ENCODE measurements at places on chromosomes 2 and 18.

DNA sequence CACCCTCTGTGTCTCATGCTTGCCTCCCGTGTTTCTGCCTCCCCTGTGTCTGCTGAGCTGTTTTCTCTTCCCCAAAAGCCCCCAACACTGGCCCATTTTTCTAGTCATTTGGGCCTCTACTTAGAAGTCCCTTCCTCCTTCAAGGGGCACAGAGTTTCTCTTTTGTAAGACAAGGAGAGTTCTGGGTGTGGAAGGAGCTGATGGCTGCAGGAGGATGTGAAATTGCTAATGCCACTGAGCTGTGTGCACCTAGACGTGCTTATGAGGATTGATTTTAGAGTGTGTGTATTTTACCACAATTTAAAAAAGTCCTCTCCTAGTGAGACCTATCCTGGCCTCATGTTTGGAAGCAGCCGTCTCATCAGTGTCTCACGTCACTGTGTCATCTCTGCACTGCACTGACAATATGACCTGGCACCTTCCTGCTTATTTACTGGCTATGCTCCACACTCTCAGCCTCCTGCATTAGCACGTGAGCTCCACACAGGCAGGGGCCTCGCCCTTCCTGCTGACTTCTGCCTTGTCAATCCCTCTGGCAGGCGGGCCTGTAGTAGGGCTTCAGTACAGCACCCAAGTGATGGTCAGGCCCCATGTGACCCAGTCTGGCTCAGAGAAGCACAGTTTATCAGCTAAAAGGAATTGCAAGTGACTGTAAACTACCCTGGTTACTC, 8.0 kb upstream of the MBP start:
- no peak for DNase-seq

GRCh38 chr18:80200932-80201672, 46.2 kb downstream of the PARD6G start:
- no peak for DNase-seq

DNA sequence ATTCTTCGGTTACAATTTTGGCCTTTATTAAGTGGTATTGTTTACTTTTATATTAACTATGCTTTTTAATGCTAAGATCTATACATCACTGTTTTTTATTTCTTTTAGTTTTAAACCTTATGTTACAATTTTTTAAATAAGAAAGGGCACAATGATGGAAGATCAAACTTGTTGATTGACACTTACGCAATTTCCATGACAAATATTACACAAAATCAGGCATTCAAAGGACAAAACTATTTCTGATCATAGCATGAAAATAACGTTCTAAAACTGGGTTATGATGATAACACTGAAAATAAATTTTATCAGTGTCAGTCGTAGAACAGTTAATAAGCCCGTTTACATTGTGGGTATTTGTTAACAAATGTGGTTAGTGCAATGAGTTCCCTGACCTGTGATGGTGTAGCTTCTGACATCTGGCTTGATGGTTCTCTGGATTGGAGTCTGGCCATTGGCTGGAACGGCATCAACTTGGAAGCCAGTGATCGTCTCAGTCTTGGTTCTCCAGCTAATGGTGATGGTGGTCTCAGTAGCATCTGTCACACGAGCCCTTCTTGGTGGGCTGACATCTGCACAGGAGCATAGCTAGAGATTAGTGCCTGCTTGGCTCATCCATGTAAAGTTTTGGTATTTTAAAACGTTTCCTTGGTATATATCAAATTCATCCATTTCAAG, 59.6 kb downstream of the FN1 start:
- no peak for DNase-seq

DNA sequence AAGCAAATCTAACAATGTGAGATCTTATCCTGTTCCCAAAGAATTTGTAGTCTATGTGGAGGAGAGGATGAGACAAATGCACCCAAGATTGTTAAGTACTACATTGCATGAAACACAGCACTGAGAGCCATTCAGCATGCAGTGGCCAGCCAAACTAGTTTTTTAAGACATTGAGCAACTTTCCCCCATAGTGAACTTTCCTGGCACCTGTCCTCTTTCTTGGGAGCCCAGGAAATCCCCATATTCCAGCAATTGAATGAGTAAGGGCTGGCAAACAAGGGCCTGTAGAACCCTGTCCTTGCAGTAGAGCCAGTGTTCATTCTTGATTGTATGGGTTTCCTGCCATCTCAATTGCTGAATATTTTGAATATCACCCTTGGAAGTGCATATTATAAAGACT, 58.8 kb upstream of the FIGN start:
- no peak for DNase-seq

- no peak for DNase-seq
Measured at GRCh38 chr2:75055820-75056675, 97.6 kb downstream of the POLE4 start.

- DNase-seq = no peak
Measured at GRCh38 chr18:40832362-40832761, 1122.7 kb upstream of the PIK3C3 start.

- no peak for DNase-seq
Measured at GRCh38 chr2:43569921-43570320, 25.9 kb downstream of the THADA start.

DNA sequence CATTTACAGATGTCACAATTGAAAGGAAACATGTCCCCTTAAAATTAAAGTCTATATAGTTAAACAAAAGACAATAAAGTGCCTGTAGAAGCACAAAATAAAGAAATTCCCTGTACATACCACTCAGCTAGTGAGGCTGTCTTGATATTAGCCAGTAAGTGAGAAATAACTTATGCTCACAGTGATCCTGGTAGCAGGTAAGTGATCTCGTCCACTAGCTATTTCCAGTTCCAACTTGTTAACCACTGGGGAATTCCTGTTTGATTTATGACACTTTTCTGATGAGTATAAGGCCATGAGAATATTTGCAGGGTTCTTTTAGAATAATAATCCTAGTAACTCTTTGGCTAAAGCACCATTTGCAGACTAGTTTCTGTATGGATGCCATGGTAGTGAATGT, 127.9 kb upstream of the PGAP1 start:
- no peak for DNase-seq

- no peak for DNase-seq
Measured at GRCh38 chr18:68397241-68398035, 317.5 kb downstream of the TMX3 start.

- peak; percentile 42 for DNase-seq
Measured at GRCh38 chr2:7666596-7667259, 749.5 kb downstream of the RNF144A start.

- no peak for DNase-seq
Measured at GRCh38 chr2:73112026-73112912, 479 bp downstream of the RAB11FIP5 start.

GRCh38 chr2:120988700-120989511, 253.2 kb downstream of the GLI2 start:
- no peak for DNase-seq

DNA sequence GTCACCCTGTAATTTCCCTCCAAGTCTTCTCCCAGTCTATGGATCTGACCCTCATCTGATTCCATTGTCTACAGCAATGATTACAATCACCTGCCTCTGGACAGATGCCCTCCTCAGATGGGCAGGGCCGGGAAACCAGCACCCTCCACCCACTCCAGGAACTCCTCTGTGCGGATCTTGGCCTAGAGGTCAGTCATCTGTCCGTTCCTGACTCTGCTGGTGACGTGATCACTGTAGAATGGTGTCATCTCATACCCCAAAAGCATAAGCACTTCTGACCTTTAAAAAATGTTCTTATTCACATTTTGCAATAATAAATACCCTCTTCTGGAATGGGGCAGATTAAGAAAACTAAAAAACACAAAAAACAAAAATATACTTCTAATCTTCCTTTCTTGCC, 29.5 kb upstream of the BZW1 start:
- no peak for DNase-seq

DNA sequence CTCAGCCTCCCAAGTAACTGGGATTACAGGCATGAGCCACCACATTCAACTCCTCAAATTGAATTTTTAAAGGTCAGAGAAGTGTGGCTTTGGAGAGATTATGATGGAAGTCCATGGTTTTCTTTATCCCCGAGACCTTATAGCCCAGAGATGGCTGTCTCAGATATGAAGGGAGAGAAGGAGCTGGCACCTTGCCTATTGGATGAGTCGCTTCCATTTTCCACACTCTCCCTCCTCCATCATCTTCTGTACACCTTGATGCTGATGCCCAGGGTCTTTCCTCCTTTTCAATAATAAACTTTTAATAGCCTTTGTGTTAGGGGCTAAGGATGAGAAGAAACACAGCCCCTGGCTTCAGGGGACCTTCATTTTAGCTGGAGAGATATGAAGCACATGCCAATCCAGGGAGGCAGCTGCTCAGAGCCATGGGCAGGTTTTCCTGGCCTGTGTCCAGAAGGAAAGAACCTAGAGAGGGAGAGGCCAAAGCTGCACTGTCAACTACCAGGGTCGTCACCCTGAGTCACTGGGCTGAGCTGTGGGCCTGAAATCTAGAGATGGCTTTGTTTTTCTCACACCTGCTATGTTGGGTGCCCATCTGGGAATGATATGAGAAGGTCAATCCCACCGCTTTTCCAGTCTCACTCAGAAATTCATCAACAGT, 146.0 kb upstream of the SERTAD2 start:
- DNase-seq = no peak

DNA sequence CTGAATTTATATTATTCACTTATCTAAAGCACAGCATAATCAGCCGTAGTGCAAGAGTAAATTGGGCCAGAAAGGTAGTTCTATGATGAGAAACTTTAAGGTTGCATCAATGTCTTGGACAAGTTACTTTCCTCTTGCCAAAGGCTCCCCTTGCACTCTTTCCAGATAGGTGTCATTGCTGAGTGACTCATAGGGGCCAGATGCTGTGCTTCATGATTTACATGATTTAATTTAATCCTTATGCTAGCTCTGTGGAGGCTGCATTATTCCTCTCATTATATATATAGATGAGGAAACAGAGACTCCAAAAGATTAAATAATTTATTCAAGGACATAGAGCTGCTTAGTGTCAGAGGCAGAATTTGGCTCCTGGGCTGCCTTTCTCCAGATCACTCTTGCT, 5.0 kb downstream of the CFAP221 start:
- no peak for DNase-seq

DNA sequence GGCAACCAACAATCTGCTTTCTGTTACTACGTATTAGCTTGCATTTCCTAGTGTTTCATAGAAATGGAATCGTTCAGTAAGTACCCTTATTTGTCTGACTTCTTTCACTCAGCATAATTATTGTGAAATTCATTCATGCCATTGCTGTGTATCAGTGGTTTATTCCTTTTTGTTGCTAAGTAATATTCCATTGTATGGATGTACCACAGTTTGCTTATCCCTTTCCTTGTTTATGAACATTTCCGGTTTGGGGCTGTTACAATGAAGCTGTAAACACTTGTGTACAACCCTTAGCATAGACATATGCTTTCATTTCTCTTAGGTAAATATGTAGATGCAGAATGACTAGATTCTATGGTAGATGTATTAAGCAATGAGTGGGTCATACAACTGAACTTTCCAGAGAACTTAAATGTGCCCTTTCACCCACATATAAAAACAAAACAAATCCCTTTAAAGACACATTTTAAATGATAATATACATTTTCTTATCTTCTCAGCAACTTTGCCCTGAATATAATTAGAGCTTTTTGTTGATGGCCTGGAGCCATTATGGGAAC, 21.9 kb downstream of the FER1L5 start:
- DNase-seq = no peak

GRCh38 chr2:10385501-10385900, 62.6 kb downstream of the ODC1 start:
- peak; percentile 90 for DNase-seq

DNA sequence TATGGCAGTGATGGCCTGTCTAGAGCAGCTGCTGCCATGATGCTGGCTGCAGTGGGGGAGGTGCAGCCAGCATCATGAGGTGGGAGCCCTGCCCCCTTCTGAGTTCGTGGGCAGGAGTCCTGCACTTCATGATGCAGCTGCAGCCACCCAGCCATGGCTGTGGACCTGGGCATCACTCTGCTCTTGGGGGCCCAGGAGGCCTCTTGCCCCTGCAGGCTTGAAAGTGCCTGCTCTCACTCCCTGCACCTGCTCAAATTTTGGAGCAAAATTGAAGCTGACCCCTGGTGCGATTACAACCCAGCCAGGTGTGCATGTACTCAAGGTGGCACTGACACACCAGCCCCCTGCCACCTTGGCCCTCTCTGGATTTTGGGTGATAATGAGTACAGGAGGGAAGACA, 712.9 kb downstream of the NUP35 start:
- DNase-seq = no peak

GRCh38 chr2:108924580-108925251, 64.3 kb downstream of the EDAR start:
- DNase-seq = no peak

DNA sequence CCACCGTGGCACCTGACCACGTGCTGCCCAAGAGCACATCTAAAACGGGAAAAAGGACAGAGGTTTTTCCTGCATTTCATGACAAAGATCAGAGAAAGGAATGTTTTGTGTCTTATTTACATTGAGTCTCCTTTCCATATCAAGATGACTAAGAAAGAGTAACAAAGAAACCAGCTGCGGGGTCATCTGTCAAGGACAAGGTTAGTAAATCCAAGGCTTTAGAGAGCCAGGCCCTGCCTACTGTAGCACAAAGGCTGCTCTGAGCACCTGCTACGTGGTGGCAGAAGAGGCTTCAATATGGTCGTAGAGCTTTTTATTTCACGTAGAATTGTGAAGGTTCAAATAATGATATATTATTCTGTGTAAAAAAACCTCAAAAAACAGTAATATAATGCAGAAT, 51.0 kb downstream of the PRELID3A start:
- no peak for DNase-seq

DNA sequence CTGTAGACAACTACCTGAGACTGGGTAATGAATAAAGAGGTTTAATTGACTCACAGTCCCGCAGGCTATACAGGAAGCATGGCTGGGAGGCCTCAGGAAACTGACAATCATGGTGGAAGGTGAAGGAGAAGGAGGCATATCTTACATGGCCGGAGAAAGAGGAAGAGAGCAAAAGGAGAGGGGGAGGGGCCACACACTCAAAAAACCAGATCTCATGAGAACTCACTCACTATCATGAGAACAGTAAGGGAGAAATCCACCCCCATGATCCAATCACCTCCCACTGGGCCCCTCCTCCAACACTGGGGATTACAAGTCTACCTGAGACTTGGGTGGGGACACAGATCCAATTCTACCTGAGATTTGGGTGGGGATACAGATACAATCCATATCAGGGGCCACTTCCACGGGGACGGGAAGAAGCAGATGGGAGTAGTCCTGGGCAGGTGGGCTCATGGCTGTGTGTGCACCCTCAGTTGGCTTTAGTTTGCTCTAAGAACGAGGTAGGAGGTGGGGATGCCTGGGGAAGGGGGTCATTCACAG, 9.9 kb downstream of the MAB21L4 start:
- DNase-seq = no peak

DNA sequence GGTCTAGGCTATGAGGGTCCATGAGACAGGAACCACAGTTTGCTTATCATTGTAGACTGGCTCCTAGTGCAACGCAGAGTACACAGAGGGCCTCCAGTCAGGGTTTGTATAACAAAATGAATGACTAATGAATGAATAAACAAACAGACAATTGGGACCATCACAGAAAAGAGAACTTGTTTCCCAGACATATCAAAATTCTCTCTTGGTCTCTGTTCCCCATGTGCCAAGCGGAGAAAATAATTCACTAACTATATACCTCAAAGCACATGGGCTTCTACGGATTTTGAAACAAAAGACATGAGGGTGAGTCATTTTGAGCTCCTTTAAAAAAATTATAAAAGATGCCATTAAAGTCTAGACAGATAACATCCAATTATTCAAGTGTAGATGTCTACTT, 28.0 kb downstream of the INO80C start:
- DNase-seq = no peak

Measured in spinal cord (tissue), 10 donors.